Mesenchymal stem cell (in vitro differentiated cells and primary cell): ENCODE measurements at places on chromosomes 1 and 21.
A peak's percentile ranks its signal among the peaks of the same experiment; 100 is the strongest.

GRCh38 chr1:43994794-43995790 lies 3.7 kb downstream of the CCDC24 start:
- peak; percentile 12 for DNase-seq

- no peak for DNase-seq
These were observed 71.4 kb upstream of the FAM20B start for GRCh38 chr1:178954325-178954690.

GRCh38 chr1:216553766-216554165 lies 130.5 kb upstream of the USH2A start:
- no peak for DNase-seq

GRCh38 chr1:202023001-202023433 lies 12.6 kb downstream of the ELF3 start:
- DNase-seq: no peak

DNA sequence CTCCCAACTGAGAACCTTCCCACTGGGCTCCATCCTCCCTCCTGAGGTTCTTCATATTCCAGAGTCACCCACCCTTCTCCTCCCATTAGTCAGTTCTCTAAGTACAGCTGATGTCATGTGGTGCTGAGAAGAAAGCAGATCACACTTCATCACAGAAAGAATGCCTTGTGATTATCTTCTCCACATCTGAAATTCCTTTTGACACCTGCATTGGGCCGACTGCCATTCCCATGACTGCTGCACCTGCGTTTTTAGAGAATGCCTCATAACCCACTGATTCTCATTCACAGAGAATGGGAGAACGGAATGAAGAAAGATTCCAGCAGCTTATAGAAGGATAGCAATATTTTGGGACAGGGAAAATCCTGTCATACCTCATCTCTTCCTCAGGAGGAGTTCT lies 14.3 kb downstream of the LEPR start:
- no peak for DNase-seq

DNA sequence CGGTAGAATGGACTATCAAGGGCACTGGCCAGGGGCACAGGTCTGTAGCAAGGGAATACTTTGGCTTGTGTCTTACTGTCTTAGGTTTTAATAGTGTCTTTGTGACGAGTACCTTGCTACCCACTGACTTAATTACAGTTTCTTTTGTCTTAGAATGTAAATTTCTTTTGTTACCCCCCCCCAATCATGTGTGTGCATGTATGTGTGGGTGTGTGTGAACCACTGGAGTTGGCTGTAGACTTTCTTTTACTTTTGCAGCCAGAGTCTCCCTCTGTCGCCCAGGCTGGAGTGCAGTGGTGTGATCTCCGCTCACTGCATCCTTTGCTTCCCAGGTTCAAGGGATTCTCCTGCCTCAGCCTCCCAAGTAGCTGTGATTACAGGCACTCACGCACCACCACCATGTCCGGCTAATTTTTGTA lies 61.8 kb upstream of the CLDN14 start:
- no peak for DNase-seq

- DNase-seq: peak; percentile 82
These were observed 25.6 kb upstream of the ENO1 start for GRCh38 chr1:8903908-8904650.

GRCh38 chr1:95407886-95408291 lies 173.9 kb downstream of the RWDD3 start:
- no peak for DNase-seq

DNA sequence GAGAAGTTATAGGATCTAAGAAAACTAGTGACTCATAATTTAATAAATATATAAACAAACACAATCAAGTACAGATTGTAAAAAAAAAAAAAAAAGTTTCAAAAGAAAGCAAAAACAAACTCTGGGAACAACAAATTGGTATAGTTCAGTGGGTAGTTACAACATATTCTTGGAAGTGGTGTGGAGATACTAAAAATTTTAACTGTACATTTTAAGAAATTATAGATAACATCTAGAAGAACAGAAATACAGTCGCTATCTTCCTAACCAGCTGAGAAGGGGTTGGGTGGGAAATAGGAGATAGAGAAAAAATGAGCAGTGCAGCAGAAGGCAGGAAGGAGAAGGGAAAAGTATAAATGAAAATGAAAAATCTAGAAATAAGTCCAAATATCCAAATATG lies 70.5 kb downstream of the LRRC8C start:
- DNase-seq: no peak

DNA sequence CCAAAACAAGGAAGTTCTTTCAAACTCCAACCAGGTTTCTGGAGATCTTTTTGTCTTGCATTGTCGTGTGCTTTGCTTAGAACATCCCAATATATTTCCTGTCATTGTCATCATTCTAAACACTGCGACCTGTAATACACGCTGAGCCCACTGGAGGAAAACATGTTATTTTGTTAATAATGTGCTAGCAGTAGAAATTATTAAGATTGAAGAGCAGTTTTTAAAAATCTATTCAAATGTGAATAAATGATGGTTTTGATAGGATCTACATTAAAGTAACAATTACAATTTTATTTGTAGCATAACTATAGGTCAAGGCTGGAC lies 268.5 kb downstream of the PTPRC start:
- DNase-seq: no peak

- DNase-seq: no peak
These were observed 14.9 kb downstream of the SLC26A9 start for GRCh38 chr1:205928317-205928716.

GRCh38 chr1:97073169-97073568 lies 351.6 kb downstream of the PTBP2 start:
- no peak for DNase-seq

GRCh38 chr1:116842654-116843053 lies 67.1 kb upstream of the PTGFRN start:
- DNase-seq: no peak

DNA sequence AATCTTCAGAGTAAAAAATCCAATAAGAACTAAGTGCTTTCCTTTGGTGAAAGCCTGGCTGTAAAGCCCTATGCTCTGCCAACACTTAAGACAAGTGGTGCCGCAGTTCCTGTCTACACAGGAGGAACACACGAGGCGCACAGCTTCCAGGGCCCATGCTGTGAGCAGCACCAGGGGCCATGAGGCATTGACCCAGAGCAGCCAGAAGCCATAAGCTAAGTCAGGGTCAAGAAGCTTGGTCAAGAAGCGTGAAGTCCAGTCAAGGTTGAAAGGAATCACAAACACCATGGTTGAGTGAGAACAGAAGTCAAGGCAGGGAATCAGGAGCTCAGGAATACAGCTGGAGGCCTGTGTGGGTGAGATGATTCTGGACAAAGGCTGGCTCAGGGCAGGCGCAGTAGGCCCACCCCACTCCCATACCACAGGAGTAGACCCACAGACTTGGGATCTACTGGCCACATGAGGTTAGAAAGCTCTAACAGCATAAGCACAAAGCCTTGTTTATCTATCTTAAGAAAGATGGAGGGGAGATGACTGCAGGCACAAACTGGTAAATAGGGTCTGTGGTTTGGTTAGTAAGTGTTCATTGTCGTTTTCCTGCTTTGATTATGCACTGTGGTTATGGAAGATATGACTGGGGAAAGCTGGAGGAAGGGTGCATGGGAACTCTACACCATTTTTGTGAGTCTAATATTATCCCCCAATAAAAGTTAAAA lies 42.9 kb upstream of the RCAN3 start:
- DNase-seq: no peak

GRCh38 chr1:207973898-207974568 lies 63.1 kb upstream of the CD34 start:
- DNase-seq: no peak

GRCh38 chr21:23496729-23497128 lies 2110.6 kb downstream of the MRPL39 start:
- no peak for DNase-seq

DNA sequence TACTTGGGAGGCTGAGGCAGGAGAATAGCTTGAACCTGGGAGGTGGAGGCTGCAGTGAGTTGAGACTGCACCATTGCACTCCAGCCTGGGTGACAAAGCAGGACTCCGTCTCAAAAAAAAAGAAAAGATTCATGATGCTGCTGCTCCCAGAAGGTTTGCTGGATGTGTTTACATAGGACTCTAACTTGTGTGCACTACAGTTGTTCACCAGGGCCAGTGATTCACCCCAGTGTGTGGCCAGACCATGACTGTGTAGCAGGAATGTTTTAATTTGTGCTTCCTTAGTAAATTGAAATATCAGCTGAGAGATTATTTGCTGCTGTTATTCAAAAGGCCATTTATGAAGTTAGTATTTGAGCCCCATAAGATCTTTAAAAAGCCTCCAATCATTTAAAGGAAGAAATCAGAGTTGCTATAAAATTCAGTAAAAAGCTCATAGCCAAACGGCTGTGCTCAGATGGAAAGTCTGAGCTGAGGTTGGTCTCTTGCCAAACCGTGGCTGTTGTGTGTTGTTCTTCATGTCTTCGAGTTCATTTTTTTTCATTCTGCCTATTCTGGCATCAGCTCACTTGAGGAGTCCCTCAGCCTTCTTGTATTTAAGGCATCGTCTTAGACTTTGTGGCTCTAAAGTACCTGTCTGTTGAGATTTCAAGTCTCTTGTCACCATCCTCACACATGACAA lies 18.1 kb upstream of the PGD start:
- DNase-seq: peak; percentile 94
